ENCODE measurements at places on chromosomes 4 and X. TPM values are rescaled to one million over a fixed set of nuclear protein-coding genes. Genes with fewer than 3 reads are reported as not detected.

Gene CSAG3
- not detected for total RNA-seq

Gene MAEA
- total RNA-seq: 39.7 TPM

Gene UGT2B11
- not detected for total RNA-seq

Gene TEX13C
- total RNA-seq: not detected

Gene ZNF157
- total RNA-seq: not detected

Gene FAM9C
- not detected for total RNA-seq

DNA sequence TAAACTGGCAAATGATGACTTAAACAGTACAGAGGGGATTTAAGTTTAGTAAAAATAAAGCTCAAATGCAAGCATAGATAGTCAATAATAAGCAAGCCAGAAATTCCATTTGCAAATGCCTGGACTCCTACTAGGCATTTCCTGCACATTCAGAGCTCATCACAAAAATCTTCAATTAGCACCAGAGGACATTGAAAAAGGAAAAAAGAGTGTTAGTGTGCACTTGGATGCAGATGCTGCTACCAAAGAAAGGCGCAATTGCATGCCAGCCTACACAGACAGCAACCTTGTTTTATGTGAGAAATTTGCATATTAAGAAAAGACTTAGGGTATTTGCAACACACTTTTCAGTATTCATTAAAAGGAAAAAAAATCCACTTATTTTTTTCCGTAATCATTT is 282.1 kb downstream of the GRIA2 start:
- DNase-seq: no peak

DNA sequence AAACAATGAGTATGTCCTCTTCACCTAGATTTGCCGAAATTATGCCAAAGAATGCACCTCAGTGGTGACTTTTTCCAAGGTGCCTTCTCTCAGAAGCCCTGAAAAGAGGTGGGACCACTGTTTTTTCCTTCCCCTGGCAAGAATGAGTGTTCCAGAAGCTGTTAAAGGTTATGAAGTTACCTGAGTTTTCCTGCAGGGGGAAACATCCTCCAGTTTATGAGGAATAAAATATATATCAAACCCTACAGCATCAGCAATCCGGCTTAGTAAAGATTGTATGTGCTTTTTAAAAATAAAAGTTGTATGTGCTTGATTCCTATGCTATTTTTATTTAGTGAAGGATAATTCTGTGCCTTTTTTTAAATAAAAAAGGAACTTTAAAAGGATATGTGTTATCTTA is 73.3 kb downstream of the RBM46 start:
- DNase-seq: no peak

DNA sequence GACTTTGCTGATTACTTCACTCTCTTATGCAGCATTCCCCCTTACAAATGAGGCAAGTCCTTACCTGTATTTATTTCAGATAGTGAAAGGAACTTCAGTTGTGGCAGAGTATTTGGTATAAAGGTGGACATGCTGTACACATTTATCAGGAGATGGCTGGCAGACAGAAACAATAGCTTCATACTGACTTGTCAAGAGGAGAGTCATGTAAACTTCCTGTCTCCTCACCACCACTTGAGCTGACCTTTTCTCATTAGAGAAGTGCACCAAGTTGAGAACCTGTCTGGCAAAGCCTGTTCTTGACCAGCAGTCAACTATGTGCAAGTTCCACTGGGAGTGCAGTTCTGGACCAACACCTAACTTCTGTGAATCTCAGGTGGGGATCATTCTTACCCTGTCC is 80.8 kb downstream of the LARP1B start:
- DNase-seq: peak; percentile 12

DNA sequence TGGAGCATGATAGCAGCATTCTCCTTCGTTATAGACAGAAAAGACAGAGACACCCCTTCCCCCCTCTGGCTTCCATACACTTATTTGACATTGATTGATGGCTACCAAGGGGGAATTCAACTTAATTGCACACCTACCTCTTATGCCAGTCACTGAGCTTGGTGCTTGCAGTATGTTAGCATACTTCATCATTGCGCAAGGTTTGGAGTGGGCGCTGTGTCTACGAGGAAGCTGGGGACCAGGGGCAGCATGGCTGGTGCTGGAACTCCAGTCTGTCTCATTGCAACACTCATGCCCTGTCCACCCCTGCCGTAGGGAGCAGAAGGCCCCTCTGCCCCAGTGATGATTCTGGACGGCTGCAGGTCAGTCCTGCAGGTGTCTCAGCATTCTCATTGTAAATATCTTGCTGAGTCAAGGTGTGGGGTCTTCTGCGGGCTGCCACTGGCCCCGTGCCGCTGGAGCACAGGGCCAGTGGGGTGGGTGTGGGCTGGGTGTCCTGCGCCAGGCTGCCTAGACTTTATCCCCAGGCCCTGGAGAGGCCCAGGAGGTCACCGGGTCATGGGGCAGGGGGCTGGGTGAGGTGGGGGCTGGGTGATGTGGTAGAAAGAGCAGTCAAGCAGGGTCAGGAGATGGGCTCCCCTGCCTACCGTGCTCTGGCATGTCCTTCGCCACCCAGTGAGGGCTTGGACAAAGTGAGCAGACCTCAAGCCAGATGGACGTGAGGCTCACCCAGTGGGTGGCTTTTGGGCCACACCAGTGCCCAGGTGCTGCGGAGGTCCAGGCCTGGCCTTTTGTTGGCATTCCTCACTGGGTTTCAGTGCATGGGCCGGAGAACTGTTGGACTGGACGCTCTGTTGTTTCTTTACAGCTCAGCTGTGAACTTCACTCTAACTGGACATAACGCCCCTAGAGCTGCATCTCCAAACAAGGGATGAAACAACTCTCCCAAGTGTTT is 85.5 kb downstream of the PSAPL1 start:
- DNase-seq: no peak

GRCh38 chr4:4606321-4606720 is 64.5 kb upstream of the STX18 start:
- no peak for DNase-seq

DNA sequence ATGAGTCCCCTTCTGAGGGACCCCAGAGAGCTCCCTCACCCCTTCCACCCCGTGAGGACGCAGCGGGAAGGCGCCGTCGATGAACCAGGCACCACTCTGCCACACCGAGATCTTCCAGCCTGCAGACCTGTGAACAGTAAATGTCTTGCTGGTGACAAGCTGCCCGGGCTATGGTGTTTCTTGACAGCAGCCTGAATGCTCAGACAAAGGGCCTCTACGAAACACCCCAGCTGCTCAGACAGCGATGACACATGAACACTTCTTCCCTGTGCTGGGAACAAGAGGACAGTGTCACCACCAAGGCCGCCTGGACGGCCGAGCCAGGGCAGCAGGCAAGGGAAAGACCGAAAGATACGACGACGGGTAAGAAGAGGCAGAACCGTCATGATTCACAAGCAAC is 30.6 kb upstream of the GTPBP6 start:
- no peak for DNase-seq
